Memory B cell (primary cell): ENCODE measurements at places on chromosomes 12 and 14.
A peak's percentile ranks its signal among the peaks of the same experiment; 100 is the strongest.

GRCh38 chr14:76123426-76124225 is 28.1 kb upstream of the GPATCH2L start:
- no peak for DNase-seq

- no peak for DNase-seq
These were observed 40.9 kb downstream of the RERG start for GRCh38 chr12:15180325-15180724.

DNA sequence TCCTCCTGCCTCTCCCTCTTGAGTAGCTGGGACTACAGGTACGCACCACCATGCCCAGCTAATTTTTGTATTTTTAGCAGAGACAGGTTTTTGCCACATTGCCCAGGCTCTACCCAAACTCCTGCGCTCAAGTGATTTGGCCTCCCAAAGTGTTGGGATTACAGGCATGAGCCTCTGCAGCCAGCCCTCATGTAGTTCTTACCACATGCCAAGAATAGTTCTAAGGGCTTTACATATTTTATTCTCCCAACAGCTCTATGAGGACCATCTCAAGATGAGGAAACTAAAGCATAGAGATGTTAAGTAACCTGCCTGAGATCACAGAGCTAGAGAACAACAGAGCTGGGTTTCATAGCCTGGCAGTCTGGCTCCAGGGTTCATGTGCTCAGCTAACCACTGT is 37.9 kb upstream of the ALDH2 start:
- DNase-seq = no peak

DNA sequence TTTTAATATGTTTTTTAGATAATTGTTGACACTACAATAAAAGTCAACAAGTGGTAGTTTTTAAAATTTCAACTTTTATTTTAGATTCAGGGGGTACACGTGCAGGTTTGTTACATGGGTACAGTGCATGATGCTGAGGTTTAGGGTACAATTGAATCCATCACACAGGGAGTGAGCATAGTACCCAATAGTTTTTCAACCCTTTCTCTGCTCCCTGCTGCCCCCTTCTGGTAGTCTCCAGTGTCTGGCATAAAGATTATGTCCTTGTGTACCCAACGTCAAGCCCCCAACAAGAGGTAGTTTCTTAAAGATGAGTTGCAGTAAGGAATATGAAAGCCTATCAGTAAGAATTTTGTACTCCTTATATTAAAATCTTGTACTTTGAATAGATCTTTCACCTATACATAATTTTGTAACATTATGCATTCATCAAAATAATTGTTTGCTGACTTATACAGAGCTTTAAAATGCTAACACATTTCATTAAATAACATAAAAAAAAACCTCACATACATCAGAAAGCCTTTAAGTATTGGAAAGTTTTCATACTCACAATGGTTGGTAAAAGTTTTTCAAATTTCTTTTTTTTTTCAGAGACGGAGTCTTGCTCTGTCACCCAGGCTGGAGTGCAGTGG is 5.4 kb upstream of the RALGAPA1 start:
- DNase-seq = peak; percentile 71

DNA sequence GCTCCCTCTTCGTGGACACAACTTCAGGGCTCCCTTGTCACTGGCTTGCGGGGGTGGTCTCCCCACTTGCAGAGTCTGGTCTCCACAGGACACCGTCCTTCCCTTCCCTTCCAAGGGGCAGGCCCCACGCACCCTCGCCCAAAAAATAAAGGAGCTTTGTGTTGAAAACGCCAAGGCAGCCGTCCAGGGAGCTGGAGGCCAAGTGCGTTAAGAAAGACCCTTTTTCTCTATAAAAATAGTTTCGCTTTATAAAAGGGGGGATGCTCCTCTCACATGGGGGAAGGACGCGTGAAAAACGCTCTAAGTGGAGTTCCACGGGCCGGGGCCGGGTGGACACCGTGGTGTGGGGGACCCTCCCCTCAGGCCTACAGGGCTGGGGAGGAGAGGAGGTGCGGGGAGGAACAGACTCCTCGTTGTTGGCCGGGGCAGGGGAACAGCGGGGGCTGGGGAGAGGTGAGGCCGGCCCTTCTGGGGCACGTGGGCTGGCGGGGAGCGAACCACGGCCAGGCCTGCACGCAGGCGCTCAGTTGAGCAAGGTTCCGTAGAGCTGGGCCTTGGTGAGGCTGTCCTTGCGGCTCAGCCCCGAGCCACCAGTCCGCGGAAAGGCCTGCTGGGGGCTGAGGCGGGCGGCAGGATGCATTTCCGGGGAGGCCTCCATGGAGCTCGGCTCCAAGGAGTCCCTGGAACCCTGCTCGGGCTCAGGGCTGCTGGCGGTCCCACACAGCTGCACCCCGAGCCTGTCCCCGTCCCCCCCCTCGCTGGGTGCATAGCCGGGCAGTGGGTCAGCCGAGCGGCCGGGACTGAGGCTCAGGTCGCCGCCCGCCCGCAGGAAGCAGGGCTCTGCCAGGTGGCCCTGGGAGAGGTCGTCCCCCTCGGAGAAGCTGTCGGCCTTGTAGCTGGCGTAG is 49.5 kb downstream of the BEGAIN start:
- DNase-seq = no peak

DNA sequence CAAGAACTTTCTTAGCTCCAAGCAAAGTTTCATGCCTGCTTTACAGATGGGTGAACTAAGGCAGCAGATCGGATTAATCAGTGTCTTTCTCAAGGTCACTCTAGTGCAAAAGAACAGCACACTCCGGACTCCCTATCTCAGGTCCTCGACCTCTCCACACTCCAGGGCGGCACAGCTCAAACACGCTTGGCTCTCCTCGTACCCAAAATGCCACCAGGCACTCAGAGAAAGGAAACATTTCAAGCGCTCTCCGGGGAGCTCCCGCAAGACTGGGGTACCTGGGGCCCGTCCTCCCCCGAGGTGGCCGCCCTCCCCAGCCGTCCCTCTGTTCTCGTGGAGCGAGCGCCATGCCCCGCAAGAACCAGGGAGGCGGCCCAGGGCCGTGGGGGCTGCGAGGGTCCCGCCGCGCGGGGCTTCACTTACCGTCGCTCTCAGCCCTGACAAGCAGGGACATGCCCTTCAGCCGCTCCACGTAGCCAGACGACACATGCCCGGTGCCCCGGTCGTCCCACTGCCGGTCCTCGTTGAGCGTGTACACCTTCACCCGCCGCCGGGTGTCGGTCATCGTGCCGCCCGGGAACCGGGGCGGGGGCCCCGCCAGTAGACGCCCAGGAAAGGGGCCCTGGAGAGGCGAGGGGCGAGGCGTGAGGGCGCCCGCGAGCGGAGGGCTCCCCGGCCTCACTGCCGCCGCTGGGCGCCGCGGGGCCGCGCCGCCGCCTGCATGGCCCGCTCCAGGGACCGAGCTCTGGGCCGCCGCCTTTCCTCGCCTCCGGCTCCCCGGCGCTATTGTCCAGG is 830 bp downstream of the PPP4R3A start:
- DNase-seq = peak; percentile 41

GRCh38 chr12:1932264-1932777 is 13.9 kb upstream of the CACNA2D4 start:
- DNase-seq = no peak

GRCh38 chr12:2290516-2291065 is 237.8 kb downstream of the CACNA1C start:
- DNase-seq = no peak

- DNase-seq = no peak
These were observed 220.2 kb downstream of the SLC41A2 start for GRCh38 chr12:104737791-104738301.

GRCh38 chr12:65510007-65510406 is 231.5 kb downstream of the MSRB3 start:
- DNase-seq = no peak

DNA sequence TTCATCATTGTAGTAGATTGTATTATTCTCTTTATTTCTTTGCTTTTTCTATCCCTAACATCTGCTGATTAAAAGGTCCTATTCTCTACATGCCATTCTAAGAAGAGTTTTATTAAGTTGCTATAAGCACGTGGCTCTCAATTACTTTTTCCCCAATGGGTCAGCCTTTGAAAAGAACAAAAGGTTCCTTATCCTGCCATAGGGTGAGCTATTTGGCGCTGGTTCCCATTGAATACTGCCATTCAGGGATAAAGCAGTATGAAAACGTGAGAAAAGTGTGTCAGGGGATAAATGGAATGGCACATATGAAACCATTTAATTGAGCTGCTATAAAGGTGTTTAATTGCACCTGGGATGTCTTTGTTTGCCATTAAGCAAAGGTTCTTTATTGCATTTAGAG is 80.9 kb downstream of the SYNE2 start:
- no peak for DNase-seq

- no peak for DNase-seq
These were observed 4.8 kb downstream of the IFFO1 start for GRCh38 chr12:6551063-6551461.

- DNase-seq = no peak
These were observed 43.8 kb upstream of the CSRNP2 start for GRCh38 chr12:51127050-51127729.

DNA sequence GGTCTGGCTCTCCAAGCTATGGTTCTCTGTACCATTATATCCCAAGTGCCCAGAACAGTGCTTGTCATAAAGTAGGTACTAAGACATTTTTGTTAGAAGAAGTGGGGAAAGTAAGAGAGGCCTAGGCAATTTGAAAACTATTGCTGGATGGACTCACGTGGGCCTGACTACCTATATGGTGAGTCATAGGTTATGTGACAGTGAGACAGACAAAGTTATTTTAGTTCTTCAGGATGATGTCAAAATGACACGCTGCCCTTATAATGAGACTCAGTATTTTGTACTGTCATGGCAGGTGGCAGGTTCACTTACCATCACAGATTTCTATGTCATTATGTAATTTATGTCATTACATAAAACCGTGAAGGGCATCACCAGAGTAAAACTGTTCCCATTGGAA is 53.1 kb downstream of the PARP11 start:
- DNase-seq = no peak

DNA sequence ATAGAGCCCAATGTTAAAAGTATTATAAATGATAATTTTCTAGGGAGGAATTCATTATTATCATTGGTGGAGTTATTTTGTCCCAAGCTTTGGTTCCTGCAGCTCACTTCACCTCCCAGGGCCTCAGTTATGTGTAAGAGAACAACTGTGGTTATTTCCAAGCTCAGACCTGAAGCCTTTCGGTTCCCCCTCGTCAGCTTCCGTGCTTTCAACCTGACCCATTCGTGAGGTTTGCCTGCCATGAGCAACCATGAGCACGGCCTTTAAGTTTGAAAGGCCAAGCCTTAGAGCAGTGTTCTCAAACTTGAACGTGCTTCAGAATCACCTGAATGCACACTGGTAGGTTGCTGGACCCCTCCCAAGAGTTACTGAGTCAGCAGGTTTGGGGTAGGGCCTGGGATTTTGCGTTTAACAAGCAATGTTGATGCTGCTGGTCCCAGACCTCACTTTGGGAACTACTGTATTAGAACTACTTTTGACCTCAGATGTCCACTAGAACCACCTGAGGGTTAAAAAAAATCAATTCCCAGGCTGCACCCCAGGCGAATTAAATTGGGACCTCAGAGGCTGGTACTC is 133.0 kb upstream of the PRMT8 start:
- no peak for DNase-seq

- no peak for DNase-seq
These were observed 168.8 kb upstream of the SYT1 start for GRCh38 chr12:78695749-78696148.

- DNase-seq = no peak
These were observed 75.2 kb downstream of the LIN7A start for GRCh38 chr12:80862531-80862930.

DNA sequence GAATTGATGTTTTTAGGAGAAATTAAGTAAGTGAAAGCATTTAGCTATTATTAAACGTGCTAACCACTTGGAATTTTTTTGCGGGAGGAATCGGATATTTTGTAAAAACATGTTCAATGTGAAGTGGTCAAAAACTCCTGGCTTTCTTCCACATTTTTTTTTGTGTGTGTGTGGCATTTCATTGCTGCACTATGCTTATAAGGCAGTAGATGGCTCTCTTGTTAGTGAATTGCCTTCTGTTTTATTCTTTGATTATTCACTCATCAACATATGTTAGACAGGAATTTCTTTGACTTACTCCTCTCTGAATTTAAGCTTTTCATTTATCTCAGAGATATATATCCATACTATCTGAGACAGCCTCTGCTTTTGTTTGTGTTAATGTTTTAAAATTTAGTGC is 71.3 kb downstream of the DERA start:
- DNase-seq = no peak

GRCh38 chr12:55420307-55420962 is 5.6 kb upstream of the OR6C76 start:
- DNase-seq = no peak

GRCh38 chr12:122942637-122943036 is 23.6 kb downstream of the ABCB9 start:
- DNase-seq = no peak

- DNase-seq = no peak
These were observed 2.0 kb upstream of the LRP1-AS start for GRCh38 chr12:57149245-57149900.

GRCh38 chr14:96085369-96085768 is 46.2 kb downstream of the C14orf132 start:
- no peak for DNase-seq

- DNase-seq = no peak
These were observed 30.6 kb upstream of the PPFIBP1 start for GRCh38 chr12:27493260-27493940.

GRCh38 chr12:70052931-70053497 is 190.2 kb upstream of the CNOT2 start:
- DNase-seq = no peak

DNA sequence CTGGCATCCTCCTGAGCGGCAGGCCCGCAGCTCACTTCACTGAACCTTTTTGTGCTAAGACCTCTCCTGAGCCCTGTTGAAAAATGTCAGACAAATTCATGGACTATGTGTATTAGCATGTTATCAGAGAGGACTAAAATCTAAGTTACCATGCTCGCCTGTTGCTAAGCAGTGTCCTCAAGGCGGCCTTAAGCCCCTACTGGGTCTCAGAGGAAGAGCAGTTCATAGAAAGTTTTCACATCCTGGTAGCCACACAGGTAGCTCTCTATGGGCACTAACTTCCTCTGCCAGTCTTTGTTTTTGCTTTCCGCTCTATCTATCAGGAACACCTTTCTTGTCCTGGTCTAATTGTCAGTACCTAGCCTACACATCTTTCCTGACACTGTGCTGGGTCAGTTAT is 306.6 kb upstream of the MIS18BP1 start:
- DNase-seq = no peak

DNA sequence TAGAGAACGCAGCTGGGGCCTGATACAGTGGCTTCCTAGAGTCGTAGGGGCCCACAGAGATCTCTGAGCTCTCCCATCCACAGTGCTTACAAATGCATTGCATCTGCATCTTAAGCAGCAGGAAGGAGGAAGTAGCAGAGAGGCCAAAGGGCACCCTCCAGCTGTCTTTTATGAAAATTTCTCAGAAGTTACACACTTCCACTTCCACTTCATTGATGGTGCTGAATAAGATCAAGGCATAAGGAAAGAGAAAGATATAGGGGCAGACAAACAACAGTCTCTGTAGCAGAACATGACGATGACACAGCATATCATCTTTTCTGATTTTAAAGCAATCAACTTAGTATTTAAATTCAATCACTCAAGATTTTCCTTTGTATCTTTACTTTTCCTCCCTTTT is 51.6 kb upstream of the ABCC9 start:
- DNase-seq = no peak

DNA sequence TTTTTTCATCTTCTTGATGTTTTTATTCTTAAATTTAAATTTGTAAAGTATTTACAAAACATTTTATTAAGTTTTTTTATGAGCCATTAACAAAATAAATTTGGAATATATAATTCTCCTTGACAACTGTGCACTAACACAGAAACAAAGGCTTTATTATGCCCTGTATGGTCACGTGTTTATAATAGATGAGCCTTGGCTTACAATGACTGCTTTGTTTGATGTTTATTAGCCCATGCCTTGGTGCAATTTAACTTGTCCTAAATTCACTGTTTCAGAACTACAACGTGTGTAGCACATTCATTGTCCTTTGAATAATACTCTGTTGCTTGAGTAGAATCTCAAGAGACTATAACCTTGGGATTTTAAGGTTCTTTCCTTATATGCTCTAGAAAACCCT is 59.8 kb downstream of the CNTN1 start:
- no peak for DNase-seq
